Substantia nigra (tissue), 51 donors: ENCODE measurements at places on chromosomes 1 and 21.

GRCh38 chr1:189429610-189430009 lies 1048.1 kb downstream of the BRINP3 start:
- DNase-seq: no peak

GRCh38 chr1:77394166-77394565 lies 112.3 kb downstream of the AK5 start:
- DNase-seq: no peak

- no peak for DNase-seq
Observed at GRCh38 chr1:29119121-29119929, 4.4 kb downstream of the TMEM200B start.

DNA sequence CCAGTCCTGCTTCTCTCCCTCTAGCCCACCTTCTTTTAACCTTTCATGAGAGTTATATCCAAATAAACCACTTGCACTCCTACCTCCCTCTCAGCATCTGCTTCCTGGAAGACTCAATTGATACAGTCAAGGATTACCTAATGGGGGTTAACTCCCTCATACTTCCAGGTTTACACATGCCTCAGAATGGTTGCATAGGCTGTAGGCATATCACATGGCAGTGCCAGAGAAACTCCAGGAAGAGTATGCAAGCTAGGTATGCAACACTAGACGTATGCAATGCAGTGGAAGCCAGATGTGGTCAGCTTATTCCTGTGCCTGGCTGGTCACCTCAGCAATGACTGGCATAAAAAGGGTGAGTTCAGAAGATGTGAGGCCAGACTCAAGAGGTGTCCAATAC lies 32.7 kb upstream of the VANGL1 start:
- no peak for DNase-seq

- peak; percentile 38 for DNase-seq
Observed at GRCh38 chr1:36285443-36286101, 20.6 kb upstream of the SH3D21 start.

GRCh38 chr1:11100149-11100493 lies 452 bp upstream of the EXOSC10 start:
- no peak for DNase-seq

DNA sequence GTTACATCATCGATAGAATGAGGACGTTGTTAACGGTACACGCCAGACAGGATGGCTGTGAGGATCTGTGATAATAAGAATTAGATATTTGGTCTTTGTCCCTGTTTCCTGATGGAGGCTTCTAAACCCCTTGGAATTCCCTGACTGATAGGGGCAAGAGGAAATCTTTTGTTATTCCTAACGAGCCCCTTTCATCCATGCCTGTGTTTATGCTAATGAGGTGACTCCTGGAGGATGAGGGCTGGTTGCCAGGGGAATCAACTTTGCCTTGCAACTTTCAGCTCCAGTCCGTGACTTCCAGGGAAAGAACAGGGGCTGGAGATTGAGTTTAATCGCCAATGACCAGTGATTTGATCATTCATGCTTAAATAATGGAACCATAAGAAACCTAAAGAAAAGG lies 39.3 kb upstream of the NLRP3 start:
- no peak for DNase-seq

- DNase-seq: no peak
Observed at GRCh38 chr1:84541679-84542078, 32.6 kb downstream of the CTBS start.

GRCh38 chr1:19650416-19651140 lies 6.5 kb downstream of the NBL1 start:
- no peak for DNase-seq

DNA sequence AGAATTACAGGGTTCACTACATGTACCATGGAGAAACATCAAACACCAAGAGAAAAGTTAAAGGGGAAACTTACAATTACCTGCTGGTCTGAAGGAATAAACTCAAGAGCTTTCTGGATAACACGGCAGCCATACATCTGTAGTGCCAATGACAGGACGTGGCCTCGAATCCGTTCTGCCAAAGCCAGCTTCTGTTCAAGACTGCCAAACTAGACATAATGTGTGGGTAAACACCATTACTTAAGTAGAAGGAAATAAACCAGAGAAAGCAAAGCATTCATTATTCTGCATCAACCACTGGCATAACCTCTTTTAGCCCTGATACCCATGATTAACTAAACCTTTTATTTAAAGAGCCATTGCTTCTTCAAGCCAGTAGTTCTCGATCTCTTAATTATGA lies 41.5 kb upstream of the SDC3 start:
- no peak for DNase-seq

DNA sequence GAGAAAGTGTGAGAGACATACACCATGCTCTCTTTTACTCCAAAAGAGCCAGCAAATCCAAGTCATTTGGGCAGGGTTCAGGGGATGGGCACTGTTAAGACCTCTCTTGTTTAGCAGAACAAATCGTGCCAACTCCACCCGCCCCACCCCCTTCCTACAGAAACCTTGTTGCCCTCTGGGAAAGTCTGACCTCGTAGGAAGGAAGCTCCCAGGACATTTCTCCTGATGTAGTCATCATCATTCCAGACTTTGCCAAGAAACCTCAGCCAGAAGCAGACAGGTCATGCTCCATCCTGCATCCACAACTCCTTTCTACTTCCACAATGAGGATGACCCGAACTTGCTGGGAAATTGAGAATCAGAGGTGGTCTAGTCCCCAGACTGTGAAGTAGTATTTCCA lies 57.7 kb downstream of the UBE2T start:
- no peak for DNase-seq

DNA sequence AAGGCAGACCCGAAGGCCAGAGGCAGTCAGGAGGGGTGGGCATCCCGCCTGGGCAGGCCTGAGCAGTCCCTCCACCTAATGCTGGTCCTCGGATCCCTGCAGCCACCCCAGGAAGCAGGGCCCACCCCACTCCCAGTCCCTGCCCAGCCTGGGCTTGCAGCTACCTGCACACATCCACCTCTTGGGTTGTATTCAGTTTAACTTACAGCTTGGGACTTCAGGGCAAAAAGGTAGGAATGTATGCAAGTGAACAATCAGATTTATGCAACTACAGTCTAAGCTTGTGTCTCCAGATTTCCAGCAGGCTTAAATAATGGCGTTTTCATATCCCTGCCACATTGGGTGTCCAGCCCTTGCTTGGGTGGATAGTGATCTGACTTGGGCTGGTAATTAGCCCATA lies 17.4 kb downstream of the LDLRAP1 start:
- no peak for DNase-seq

DNA sequence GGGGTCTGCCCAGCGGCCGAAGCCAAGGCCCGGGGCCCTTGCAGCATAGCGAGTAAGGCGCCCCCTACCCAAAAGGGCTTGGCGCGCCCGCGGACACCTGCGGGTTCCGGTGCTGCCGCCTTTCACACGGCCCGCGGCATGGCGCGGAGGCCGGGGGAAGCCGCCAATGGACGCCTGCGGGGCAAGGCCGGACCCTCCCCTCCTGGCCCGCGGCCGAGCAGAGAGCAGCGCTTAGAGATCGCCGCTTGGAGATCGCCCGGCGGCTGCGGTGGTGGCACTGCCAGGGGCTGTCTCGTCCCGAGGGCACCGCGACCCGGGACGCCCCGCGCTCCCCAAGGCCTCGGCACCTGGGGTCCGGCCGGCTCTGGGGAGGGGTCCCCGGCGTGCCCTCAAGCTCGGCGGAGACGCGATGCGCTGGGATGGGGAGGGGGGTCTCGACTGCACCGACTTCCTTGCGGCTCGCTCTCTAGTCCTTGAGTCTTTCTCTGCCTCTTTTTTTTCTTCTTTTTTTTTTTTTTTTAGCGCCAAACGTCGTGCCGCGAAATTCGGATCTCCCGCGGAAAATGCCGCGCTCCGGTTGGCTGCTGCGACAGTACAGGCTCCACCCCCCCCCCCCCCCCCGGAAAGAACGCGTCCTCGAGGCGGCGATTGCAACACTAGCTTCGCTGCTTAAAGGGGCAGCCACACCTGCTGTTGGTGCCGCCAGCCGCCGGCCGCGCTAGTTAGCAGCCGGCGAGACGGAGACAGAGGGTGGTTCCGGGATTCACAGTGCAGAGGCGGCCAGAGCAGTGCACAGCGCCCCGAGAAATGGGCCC lies at the start of gene E2F2:
Gene E2F2 (minus strand): TSS at position 487 of the 815 bp plus-strand sequence. CDS start 440 bp downstream, at position 47.
- peak; percentile 58 for DNase-seq

GRCh38 chr1:221907166-221907932 lies 165.5 kb upstream of the DUSP10 start:
- no peak for DNase-seq

DNA sequence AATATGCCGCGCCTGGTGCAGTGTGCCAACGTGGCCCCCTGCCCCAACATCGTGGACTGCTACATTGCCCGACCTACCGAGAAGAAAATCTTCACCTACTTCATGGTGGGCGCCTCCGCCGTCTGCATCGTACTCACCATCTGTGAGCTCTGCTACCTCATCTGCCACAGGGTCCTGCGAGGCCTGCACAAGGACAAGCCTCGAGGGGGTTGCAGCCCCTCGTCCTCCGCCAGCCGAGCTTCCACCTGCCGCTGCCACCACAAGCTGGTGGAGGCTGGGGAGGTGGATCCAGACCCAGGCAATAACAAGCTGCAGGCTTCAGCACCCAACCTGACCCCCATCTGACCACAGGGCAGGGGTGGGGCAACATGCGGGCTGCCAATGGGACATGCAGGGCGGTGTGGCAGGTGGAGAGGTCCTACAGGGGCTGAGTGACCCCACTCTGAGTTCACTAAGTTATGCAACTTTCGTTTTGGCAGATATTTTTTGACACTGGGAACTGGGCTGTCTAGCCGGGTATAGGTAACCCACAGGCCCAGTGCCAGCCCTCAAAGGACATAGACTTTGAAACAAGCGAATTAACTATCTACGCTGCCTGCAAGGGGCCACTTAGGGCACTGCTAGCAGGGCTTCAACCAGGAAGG lies 4.3 kb downstream of the GJB3 start:
- no peak for DNase-seq

DNA sequence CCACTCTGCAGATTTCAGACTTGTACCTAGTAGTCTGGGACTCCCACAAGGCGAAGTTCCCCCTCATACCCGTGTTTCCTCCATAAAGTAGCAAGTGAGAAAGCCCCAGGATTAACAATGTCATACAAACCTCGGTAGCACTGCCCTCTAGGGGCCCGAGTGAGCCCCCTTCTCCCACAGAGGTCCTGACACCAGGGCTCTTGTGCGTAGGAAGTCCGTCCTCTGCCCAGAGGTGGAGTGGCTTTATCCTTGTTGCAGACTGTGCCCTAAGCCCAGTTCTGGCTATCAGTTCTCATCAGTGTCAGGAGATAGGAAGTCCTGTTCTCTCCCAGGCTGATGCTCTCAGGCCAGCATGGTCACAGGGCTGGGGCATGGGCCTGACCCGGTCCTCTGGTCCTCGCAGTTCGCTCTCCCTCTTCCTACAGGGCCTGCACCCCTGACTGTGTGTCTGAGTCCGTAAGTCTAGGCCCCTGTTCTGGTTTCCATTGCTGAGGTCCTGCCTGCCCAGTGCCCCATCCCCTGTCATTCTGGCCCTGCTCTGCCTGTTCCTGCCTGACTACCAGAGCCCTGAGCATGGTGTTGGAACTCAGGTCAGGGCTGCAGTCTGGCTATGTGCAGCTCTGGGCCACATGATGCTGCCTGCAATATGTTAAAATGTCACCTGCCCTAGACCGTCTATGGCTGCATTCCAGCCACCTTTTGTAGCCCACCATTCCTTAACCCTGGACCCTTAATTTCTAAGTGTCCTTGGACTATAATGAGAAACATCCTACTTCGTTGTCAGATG lies 285.6 kb downstream of the ASTN1 start:
- DNase-seq: no peak

DNA sequence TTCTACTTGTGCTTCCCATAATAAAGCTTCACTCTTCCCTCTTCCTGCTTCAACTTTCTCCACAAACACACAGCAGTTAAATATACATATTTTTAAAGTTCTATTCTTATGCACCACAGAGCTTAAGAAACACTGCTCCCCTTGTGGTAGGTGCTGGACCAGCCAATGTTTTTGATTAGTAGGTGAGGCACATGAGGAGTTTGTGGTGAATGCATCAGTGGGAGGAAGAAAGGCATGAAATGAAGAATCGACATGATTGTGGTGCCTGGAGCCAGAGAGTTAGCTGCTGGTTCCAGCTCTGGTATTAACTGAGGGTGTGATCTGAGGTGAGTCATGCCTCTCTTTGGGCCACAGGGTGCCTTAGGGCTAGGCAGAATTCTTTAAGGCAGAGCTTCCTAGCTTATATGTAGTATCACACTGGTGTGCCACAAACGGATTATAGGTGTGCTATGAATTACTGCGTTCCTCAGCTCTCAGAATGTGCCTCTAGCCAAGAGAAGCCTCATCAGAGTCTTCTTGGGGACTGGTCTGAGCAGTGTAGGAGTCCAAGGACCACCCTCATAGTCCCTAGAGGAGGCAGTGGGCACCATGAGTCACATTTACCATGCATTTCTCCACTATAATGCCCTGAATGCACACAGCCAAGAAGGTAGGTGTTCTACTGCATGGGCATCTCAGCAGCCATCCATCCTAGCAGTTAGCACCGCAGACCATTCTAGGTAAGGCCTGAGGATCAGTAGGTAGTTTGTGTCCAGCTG lies 97.4 kb upstream of the SGIP1 start:
- no peak for DNase-seq

- no peak for DNase-seq
Observed at GRCh38 chr1:82598812-82599211, 798.1 kb downstream of the ADGRL2 start.
